Muscle of back (tissue), 13 donors: ENCODE measurements at places on chromosomes 3 and 15. TPM values are rescaled to one million over a fixed set of nuclear protein-coding genes. Genes with fewer than 3 reads are reported as not detected.

- DNase-seq: no peak
Measured at GRCh38 chr15:63185206-63185605, 4.2 kb upstream of the RAB8B start.

- DNase-seq: no peak
Measured at GRCh38 chr15:45157974-45158373, 28.2 kb downstream of the DUOX1 start.

- DNase-seq: no peak
Measured at GRCh38 chr15:81612631-81613030, 238.6 kb upstream of the TMC3 start.

GRCh38 chr3:71299160-71299559, 284.4 kb downstream of the FOXP1 start:
- DNase-seq: no peak

DNA sequence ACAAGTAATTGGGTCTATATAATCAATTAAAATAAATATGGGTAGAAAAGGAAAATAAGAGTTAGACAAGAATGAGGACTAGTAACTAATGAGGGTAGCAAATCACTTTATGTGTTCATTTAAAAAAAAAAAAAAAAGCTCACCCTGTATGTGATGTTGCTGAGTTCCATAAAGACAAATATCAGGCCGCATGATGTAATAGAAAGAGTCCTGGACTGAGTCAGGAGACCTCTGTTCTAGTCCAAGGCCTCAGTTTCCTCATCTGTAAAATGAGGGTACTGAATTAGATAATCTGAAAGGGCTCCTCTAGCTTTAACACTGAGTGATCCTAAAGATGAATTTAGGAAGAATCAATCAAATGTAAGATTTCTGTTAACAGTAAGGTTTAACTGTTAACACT, 117.6 kb downstream of the TBL1XR1 start:
- no peak for DNase-seq

GRCh38 chr15:86849136-86849535, 769.5 kb downstream of the AGBL1 start:
- no peak for DNase-seq

GRCh38 chr3:77102951-77103769, 63.3 kb downstream of the ROBO2 start:
- no peak for DNase-seq

DNA sequence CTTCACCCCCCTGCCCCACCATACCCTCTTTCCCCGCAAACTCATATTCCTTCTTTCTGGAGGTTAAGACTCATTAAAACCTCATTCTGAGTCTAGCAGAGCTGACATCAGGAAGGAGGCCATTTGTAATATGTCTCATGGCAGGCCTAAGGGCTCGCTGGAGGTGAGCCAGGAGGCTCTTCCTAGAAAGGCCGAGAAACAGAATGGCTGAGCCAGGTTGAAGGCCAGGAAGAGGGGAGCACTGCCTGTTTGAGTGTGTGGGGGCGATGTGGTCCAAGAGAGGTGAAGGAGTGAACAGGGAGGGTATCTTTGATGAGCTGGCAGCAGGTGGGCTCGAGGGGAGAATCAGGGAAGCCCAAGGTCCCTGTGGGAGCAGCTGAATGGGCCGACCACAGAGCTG, 317.3 kb downstream of the TLE3 start:
- DNase-seq: no peak

- DNase-seq: no peak
Measured at GRCh38 chr15:87746333-87746732, 510.2 kb downstream of the NTRK3 start.

DNA sequence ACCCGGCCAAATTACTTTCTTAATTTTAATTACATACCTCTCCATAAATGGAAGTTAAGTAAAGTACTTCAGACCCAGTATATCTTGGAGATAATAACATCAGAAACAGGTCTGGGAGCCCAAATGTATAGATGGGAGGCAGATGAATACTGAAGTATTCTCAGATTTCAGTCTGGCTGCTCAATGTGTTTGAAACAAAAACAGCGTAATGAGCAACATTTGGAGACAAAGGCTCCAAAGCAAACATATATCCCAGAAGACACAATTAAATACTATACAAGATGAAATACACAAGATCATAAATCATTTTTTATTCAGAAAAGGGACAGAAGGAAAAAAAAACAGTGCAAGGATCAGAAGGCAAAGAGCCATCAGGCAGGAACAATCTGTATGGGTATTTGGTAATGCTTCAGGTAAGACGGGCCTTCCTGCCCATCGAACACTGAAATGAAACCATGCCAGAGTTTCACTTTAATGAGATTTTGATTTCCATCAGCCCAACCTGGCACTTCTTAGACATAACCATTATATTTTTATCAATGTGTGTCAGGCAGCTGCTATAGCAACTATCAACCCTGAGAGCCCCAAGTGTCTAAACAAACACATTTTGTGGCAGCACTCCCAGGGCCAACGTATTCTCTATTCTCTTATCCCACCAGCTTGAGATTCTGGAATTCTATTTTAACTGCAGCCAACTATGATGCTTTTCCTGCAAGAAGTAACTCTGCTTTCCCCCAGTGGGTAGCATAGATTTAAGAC, 210.8 kb downstream of the STT3B start:
- DNase-seq: no peak

DNA sequence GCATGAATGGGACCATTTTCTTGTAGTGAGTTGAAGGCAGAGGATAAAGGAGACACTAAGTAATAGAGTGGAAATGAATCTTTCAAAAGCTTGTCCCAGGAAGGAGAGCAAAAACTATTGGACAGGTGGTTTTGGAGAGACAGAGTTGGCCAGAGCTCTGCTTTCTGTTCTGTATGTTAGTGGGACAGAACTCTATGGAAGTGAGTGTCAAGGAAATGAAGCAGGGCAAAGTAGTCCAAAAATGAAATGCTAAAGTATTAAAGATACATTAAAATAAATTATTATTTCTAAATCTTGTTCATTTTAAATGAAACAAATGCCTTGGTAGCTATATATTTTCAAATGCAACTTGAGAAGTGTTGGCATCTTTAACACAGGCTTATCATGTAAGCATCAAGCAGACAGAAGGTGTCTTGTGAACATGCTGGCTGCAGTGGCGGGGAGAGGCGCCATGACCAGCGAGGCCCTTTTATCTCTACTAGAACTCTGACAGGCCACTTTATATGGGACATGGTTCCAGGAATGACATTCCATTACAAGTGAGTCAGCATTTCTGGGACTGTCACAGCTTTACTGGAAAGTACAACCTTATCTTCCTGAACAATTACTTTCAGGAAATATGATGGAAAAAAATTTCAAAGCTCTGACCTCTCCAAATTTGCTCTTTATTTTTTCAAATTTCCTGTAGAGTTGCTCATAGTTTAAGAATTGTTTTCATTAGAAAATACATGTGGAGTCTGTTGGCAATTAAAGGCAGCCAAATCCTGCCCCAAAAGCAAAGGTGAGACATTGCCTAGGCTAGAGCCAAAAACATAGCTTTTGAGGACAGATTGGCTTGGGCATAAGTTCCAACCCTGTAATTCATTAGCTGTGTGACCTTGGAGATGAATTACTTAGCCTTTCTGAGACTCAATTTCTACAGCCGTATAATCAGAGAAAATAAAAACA, 106.5 kb downstream of the ECT2 start:
- no peak for DNase-seq

DNA sequence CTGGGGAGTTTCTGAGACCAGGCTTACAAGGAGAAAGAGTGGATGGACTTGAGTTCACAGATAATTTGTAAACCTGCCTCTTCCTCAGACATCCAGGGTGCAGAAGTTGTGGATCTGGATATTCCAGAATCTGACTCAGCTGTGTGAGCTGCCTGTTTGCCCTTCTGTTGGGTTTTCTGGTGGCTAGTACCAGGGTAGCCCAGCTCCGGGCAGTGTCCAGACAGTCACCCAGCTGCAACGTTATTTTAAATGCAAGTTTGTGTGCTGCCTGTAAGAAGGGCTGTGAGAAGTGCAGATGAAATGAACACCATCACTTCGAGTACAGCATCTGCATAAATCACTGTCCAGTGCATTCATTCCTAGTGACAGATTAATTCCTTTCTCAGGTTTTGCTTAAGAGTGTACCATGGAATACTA, 1053.0 kb downstream of the TUSC7 start:
- DNase-seq: no peak

DNA sequence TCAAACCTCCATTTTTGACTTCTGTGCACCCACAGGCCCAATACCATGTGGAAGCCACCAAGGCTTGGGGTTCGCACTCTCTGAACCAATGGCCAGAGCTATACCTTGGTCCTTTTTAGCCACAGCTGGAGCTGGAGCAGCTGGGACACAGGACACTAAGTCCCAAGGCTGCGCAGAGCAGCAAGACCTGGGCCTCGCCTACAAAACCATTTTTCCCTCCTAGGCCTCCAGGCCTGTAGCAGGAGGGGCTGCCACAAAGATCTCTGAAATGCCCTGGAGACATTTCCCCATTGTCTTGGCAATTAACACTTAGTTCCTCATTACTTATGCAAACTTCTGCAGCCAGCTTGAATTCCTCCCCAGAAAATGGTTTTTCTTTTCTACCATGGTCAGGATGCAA, 81.3 kb downstream of the ZMAT3 start:
- DNase-seq: no peak

DNA sequence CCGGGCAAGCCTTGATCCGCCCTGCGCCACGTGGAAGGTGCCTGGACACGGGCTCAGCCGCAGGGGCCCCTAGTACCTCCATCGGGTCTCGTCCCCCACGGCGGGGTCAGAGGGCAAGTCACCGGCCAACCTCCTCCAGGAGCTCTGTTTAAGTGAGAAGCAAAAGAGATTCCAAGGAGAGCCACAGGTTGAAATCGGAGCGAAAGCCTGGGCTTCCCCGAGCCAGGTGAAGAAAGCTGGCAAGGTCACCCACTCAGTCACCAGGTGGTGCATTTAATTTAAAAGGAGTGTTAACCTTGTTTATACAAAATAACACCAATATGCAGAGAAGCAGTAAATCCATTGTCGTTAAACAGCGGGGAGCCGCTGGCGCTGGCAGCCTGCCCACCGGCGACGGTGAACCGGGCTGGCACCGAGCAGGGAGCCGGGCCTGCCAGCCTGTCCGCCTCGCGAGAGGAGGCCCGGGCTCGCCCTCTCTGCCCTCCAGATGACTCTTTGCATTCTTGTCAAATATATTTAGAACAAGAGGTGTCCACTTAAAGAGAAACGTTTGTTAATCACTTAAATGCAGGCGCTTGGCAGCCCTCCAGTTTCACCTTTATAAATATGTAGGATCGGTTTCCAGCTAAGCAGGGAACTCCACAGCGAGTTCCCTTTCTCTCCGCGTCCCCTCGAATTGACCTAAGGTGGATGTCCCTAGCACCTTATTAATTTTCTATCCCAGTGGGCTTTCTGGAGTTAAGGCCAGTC, 277.3 kb upstream of the NR2F2 start:
- peak; percentile 57 for DNase-seq

DNA sequence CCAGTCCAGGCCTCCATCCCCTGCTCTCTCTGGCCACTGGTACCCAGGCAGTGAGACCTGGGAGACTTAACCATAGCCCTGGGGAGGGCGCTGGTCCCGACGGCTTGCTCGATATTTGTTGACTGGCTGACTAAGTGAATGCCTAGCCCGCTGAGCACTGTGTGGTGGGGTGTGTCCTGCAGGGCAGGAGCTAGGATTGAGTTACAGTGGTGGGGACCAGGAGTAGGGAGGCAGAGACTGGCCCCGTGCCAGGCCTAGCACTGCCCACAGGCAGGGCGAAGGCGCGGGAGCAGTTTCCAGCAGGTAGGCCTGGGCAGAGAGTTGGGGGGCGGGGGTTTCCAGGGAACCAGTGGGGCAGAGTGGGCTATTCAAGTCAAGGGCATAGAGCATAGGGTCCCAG, at the start of gene VILL:
Gene VILL, plus strand, starts transcription at position 260 of the 400 bp plus-strand sequence. CDS start 2,887 bp downstream, outside the sequence.
- DNase-seq: no peak

- DNase-seq: peak; percentile 96
Measured at GRCh38 chr3:73602170-73602569, 22.6 kb downstream of the PDZRN3 start.

DNA sequence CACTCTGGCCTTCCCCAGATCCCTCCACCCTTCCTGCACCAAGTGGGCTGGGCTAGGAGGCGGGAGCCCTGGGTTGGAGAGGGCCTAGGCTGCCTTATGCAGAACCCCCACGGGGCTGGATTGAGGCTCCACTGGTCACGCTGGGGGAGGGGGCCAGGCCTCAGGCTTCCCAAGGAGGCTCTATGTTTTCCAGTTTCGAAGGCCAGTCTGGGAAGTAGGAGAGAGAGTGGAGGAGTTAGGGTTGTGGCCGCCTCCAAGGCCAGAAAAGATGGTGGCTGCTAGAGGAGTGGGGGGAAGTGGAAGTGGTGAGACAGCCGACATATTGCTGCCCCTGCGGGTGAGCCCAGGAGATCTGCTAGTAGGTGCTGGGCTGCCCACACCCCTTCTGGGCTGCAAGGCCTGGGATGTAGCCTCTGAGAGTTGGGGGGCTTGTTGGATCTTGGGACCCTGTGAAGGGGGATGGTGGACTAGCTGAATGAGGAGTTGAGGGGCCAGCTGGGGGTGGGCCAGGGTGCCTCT, 1.2 kb downstream of the GNAI2 start:
- no peak for DNase-seq

DNA sequence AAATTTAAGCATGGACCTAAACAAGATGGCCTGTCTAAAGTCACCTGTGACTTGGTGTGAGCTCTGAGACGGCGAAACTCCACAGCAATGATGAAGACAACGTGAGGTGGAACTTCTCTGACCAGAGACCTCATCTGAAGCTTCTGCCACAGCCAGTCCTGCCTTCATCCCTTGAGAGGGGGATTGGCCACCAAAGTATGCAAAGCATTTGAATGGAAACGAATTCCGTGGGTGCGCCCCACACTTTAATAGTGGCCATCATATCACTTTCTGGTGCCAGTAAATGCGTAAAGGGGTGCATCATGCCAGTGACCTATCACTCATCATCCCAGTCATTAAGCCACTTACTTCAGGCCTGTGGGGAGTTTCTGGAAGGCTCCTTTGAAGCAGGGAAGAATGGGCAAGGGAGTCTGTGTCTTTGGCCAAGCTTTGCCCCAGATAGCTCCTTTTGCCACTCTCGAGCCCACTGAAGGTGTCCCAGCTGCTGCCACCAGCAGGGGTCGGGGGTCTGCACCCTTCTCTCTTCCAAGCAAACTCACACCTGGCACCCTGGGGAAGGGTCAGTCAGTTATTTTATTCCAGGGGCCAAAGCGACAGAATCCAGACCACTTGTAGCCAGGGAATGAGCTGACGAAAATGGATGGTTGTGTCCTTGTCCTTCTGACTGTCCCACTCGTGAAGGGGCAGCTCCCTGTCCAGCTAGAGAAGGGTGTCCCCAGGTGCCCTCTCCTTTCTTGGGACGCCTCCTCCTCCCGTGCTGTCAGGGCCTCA, 17.7 kb downstream of the MUC20 start:
- no peak for DNase-seq

The ADAMTSL3 gene
- 47.1 TPM for polyA plus RNA-seq

The FMN1 gene
- polyA plus RNA-seq: 2.0 TPM

The RARB gene
- 14.3 TPM for polyA plus RNA-seq

The BLM gene
- polyA plus RNA-seq: 6.5 TPM

The NCK1 gene
- polyA plus RNA-seq: 32.0 TPM

The DNAJB11 gene
- 41.5 TPM for polyA plus RNA-seq

The KBTBD12 gene
- polyA plus RNA-seq: 5.6 TPM

The PATL2 gene
- 0.86 TPM for polyA plus RNA-seq

The SLC28A2 gene
- polyA plus RNA-seq: 0.31 TPM

The LSAMP gene
- polyA plus RNA-seq: 18.1 TPM

The RAB27A gene
- 8.2 TPM for polyA plus RNA-seq

The IL17RE gene
- polyA plus RNA-seq: 7.5 TPM

The ZPLD1 gene
- polyA plus RNA-seq: not detected

The IGF2BP2 gene
- polyA plus RNA-seq: 59.6 TPM
